Colonic mucosa (tissue), 4 donors: ENCODE measurements at places on chromosomes 7 and 10. TPM values are rescaled to one million over a fixed set of nuclear protein-coding genes. Genes with fewer than 3 reads are reported as not detected.

- DNase-seq: no peak
- no peak overlapping the region for H3K27ac ChIP-seq
- H3K4me3 ChIP-seq: no peak overlapping the region
- no peaks in the 10 kb centered on the region for H3K27me3 ChIP-seq
Observed at GRCh38 chr10:62162261-62162981, 106.2 kb downstream of the RTKN2 start.

The CCZ1B gene
- 50.1 TPM for total RNA-seq

The KLF14 gene
- total RNA-seq: not detected

DNA sequence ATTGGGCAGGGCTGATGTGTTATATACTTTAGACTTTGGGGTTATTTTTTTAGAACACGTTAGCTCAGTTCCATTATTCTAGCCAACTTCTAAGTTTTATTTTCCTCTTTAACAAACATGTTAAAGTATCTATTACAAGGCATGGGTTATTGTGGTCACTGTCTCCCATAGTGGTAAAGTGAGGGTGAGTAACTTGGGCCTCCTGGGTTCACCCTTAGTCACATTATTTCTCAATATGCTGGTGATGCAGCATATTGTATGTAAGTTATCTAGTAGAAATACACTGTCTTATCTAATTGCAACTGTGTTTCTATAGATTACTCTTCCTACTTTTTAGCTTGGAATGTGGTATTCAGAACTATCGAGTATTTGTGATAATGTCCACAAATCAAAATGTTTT is 65.9 kb downstream of the BBS9 start:
- no peak for DNase-seq
- no peaks in the 10 kb centered on the region for H3K36me3 ChIP-seq
- H3K27me3 ChIP-seq: no peaks in the 10 kb centered on the region
- H3K27ac ChIP-seq: no peak overlapping the region

DNA sequence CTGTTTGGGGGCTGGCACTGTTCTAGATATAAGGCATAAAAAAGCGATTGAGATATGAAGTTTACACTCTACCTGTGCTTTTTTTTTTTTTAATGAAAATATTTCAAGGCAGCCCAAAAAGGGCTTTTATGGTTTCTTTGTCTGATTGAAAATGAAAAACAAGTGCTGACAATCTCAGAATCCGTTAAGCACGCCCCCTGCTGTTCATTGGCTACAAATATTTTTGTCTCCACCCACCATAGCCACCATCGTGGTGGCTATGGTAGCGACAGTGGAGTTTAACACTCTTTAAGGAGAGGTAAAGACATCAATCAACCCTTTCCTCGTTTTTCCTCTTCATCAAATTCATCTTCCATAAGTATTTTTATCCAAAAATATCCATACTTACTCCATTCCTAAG is 94.2 kb downstream of the CD36 start:
- H3K36me3 ChIP-seq: no peaks in the 10 kb centered on the region
- H3K27me3 ChIP-seq: no peaks in the 10 kb centered on the region
- H3K4me1 ChIP-seq: no peaks in the 10 kb centered on the region
- no peak overlapping the region for H3K27ac ChIP-seq
- H3K4me3 ChIP-seq: no peak overlapping the region
- no peak for DNase-seq

The NPC1L1 gene
- 0.10 TPM for total RNA-seq

- no peaks in the 10 kb centered on the region for H3K36me3 ChIP-seq
- no peak for DNase-seq
- no peak overlapping the region for H3K27ac ChIP-seq
- H3K4me1 ChIP-seq: no peaks in the 10 kb centered on the region
Observed at GRCh38 chr10:44830022-44830421, 81.1 kb upstream of the TMEM72 start.
